ENCODE measurements at places on chromosomes 11 and 22.

DNA sequence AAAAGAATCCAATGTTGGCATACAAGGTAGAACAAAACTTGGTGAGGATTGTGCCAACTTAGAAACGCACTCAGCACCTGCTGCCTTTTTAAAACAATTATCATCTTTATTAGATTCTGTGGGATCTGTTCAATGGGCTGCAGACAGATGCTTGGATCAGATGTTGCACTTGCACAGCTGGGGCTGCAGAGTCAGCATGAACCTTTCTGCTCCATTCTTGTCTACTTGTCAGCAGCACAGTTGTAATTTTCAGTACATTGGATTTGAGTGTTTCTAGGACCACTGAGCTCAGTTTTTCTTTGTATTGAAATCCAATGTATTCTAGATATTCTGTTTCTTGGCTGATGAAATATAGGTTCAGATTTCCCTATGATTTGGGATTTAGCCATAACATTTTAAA lies 164.5 kb downstream of the LUZP2 start:
- DNase-seq, result no peak

DNA sequence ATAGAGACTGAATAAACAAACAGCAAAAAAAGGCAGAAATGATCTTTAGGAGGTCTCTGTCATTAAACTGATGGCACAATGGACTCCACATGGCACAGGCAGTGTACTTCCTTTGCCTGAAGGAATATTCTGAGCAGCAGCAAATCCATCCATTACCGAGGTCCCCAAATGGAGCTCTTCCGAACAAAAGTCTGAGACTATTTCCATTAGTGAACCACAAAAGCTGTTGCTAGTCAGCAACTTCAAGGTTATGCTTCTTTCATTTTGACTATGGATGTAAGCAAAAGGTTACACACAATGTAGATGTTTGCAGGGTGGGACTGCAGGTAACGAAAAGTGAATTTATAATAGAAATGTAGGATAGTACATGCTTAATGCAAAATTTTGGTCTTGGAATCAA lies 14.5 kb downstream of the NARS2 start:
- DNase-seq, result no peak

- no peak for DNase-seq
Measured at GRCh38 chr11:102912482-102912830, 37.7 kb upstream of the MMP12 start.

GRCh38 chr11:63918507-63919191 lies 1.7 kb upstream of the RCOR2 start:
- DNase-seq, result no peak

GRCh38 chr11:9493492-9493891 lies 32.7 kb downstream of the ZNF143 start:
- DNase-seq, result no peak

- no peak for DNase-seq
Measured at GRCh38 chr22:27142286-27142685, 484.9 kb downstream of the MIAT start.

DNA sequence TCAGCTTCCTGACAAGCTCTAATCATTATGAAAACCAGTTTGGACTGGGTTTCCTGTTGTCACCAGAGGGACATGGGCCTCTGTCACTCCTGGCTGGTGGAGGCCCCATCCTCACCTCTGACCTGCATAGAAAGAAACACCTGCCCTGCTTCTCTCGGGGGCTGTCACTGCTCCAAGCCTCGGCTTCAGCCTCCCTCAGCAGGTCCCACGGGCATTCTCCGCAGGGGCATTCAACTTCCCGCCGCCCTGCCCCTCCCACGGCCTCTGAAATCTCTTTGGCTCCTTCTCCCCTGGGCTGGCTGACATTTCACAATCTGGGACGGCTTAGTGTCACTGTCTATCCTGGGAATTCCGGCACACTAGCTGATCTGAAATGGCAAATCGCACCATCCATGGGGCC lies 257.9 kb downstream of the CTTN start:
- no peak for DNase-seq

DNA sequence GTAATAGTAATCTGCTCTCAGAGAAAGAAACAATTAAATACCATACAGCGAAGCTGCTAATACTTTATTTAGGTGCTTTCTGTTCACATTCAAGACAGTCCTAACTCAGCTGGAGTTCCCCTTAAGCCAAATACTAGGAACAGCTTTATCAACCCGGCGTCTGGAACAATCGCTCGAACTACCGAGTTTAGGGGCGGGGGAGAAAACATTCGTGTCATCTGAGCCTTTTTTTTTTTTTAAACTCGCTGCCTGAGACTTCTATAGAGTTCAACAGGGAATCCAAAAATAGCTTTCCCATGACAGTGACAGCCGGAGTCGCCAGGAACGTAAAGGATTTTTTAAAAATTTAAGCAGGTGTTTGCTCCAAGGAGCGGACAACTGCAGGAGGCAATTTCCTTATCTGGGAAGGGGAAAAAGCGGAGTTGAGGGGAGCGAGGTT lies 852 bp downstream of the TRAF6 start:
- peak; percentile 55 for DNase-seq

- no peak for DNase-seq
Measured at GRCh38 chr11:1277936-1278512, 31.4 kb downstream of the TOLLIP start.

GRCh38 chr22:29946220-29946619 lies 63.2 kb downstream of the MTMR3 start:
- peak; percentile 31 for DNase-seq

DNA sequence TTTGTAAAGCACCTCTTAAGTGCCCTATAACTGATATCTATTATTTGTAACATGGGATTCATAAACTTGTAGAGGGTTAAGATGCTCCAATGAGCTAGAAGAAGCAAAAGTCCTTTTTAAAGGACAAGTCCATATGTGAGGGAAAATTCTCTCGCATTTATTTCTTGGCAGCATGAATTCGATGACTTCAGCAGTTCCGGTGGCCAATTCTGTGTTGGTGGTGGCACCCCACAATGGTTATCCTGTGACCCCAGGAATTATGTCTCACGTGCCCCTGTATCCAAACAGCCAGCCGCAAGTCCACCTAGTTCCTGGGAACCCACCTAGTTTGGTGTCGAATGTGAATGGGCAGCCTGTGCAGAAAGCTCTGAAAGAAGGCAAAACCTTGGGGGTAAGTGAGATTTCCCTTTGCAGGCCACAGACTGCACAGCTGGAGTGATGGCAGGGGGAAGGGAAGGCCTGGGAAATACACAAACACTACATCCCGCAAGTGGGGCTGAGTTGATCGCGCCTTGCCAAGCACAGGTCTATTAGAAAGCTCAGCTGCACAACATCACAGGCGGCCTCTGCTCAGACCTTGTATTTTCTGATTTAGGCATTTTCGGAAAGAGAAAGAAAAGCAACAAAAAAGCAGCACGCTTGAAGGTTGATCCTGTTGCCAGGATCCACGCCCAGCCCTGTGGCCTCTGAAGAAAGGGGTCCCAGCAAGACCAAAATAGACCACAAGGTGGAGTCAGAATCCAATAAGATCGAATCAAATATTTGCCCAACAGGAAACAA lies 1.5 kb downstream of the MS4A8 start:
- no peak for DNase-seq

DNA sequence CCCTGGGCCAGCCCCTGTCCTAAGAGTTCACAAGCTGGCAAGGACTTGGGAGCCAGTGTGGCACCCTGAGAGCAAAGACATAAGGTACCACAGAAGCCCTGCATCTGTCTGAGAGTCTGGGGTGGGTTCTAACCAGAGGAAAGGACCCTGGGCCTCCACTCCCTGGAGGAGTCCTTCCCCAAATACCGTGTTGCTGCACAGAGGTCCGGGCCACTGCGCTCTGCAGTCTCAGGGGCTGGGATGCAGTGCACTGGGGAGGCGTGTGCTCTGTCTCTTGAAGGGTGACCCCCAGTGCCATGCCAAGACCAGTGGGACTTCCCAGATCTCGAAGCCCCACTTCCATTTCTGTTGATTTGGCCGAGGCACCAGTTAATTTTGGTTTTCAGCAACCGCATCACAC lies 4.3 kb upstream of the SH3BP1 start:
- DNase-seq, result no peak

DNA sequence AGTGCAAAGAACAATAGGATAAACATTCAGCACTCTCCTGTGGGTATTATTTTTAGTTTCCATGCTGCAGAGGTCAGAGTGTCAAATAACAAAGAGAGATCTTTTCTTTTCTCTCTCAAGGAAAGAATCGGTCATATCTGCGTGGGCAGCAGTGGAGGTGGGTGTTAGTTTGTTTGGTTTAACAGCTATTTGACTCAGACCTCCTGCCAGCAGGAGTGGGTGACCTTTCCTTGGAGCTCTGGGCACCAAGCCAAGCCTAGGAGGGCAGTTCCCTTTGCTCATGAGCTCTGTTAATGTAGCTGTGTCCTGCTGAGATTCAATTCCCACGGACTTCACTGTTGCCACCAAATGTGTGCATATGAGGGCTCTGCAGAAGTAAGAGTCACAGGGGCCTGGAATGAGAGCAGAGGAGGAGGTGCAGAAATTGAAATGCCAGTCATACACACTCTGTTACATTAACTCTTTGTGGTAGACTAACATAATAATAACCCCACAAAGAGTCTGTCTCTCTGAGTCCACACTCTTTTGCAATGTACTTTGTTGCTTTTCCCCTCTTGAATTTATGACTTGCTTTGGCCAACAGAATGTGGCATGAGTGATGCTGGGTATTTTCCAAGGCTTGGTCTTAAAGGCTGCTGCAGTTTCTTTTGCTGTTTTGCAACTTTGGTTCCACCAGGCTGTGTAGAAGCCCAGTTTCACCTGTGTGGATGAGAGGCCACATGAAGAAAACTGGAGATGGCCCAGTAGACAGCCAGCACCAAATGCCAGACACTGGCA lies 76.0 kb upstream of the GRK3 start:
- no peak for DNase-seq

DNA sequence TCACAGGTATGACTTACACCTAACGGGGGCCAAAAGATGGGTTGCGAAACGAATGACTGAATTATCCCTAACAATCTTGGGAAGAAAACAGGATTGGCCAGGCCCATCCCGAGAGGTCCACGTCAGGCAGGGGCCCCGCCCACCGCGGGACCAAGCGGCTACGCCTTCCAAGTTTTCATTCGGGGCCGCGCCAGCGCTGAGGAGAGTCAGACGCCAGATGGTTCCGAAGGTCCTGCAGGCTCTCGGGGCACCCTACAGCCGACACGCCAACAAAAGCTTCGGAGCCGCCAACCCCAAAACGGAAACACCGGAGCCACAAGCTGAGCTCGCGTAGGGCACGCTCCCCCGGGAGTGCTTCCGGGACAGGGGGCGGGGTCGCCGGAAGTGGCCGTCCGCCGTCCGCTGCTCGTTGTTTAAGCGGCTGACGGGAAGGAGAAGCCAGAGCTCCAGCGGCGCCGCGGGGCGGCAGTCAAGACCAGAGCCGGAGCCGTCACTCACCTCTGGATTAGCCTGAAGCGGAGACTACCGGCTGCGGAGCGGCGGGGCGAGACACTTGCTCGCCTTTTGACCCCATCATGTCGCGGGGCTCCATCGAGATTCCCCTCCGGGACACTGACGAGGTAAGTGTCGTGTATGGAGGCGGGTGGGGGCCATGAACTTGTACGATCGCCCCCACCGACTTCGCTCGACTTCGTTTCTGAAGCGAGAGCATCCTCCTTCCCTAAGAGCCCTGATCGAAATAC lies at the start of gene CTR9:
CTR9 (plus strand) TSS at position 409 of the 743 bp plus-strand sequence; CDS start at position 576, 167 bp downstream.
- DNase-seq, result peak; percentile 89

DNA sequence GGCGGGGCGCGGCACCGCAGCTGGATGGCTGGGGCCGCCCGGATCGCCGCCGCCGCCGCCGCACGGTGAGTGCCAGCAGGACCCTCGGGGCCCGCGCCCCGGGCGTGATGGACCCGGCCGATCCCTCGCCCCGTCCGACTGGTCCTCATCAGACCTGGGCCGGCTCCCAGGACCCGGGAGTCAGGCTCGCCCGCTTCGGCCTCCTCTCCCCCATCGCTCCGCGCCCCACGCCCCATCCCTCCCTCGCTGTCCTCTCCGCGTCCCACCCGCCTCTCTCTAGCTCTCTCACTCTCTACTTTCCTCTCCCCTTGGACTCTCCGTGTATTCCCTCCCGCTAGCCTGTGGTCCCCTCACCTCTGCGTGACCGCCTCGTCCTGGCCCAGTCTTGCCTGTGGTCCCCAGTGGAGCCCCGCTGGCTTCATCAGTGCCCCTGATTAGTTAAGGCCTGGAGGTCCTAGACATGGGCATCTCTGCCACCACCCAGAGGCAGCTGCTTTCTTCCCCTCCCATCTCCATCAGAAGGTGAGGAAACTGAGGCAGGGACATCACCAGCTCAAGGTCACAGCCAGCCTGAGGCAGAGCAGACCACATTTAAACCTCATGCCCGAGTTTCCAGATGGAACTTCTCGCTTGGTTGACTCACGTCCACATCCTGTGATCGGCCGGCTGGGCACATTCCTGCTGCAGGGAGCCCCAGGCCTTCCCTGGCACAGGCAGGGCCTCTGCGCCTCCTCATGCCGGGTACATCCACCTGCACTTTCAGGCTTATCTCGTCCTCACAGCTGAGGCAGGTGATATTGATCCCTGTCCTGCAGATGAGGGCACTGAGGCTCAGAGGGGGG lies 429 bp downstream of the SLC39A13 start:
- no peak for DNase-seq

GRCh38 chr11:68840661-68841653 lies 759 bp downstream of the CPT1A start:
- DNase-seq, result peak; percentile 54

Measured in hematopoietic multipotent progenitor cell treated with erythropoietin and hydrocortisone succinate and interleukin-3 and kit ligand, for 17 days (in vitro differentiated cells).